ENCODE measurements at places on chromosomes 4 and X.

GRCh38 chrX:9117851-9118250, 83.9 kb upstream of the FAM9B start:
- no peak for DNase-seq

- DNase-seq = no peak
Observed at GRCh38 chrX:141375011-141375760, 132.9 kb upstream of the SPANXC start.

GRCh38 chr4:180028682-180029081, 2214.5 kb upstream of the TENM3 start:
- DNase-seq = no peak

DNA sequence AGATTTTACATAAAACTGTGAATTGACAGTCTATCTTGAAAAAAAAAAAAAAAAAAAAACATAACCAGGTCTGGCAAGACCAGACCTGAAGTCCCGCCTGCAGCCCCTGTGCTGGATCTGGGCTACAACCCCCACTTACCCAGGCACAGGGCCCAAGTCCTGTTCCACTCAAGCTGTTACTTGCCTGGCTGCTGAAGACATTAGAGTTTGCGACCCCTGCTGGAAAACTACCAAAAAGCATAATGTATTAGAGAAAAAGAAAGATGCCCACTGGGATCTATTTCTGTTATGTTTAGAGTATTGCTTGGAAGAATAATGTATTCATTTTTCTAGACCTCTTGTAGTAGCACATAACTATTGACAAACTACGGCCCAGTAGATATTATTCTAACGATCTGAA, 4.7 kb downstream of the HS3ST1 start:
- DNase-seq = no peak

GRCh38 chr4:179624768-179625181, 2182.5 kb upstream of the AGA start:
- DNase-seq = no peak

- DNase-seq = no peak
Observed at GRCh38 chrX:116499780-116500179, 37.0 kb upstream of the CT83 start.

DNA sequence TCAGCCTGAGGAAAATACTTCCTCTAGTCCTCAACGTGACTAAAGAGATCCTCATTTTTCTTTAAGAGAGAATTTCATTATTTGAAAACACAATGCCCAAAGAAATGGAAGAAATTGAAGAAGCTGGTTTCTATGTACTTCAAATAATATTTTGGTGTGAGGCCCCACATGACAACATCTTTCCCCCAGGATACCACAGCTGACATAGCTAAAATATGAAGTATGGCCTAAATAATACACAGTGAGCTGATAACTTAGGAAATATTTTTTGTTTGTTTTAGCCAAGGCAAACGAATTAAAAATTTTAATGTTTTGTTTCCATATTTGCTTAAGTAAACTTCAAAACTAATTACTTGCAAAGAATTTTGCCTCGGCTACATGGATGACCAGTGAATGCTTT, 149.2 kb downstream of the CBR4 start:
- no peak for DNase-seq

Data from glomerular endothelial cell (primary cell).